ENCODE measurements at places on chromosomes 5 and 9.

DNA sequence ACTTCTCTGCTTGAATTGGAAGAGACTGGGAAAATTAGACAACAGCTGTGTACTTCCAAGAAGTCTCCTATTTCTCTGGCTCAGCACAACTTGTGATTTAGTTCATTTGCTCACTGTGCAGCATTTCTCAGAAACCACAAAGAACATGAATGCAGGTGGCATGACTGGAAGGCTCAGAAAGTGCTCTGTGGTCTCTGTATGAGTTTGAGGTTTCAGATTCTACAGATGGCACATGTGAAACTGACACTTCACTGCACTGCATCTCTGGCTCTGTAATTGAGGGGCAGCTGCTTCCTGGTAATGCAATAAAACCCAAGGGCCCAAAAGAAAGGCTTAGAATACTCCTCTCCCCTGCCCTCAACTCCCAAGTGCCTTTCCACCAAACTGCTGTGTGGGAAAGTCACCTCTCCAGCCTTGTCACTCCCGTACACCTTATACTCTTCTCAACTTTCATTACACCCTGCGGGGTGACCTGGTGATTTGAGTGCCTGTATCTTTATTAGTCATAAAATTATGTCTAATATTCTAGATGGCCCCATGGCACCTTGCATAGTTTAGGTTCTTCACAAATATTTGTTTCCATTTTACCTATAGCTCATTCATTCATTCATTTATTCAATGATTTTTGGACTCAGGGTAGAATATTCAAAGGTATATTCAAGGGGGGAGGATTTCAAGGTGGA lies 82.5 kb downstream of the ESM1 start:
- DNase-seq = peak; percentile 30

DNA sequence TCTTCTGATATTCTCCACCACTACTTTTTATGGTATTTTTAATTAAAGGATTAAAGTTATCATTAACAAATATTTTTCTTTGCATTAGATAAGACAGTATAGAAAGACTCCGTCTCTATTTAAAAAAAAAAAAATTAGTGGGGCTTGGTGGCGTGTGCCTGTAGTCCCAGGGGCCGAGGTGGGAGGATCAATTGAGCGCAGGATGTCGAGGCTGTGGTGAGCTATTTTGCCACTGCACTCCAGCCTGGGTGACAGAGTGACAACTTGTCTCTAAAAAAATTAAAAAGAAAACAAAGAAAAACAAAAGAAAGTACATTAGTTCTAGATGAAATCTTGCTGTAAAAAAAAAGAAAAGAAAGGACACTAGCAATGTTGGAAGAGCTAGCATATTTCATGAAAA lies 97.4 kb upstream of the IL6ST start:
- DNase-seq = no peak

DNA sequence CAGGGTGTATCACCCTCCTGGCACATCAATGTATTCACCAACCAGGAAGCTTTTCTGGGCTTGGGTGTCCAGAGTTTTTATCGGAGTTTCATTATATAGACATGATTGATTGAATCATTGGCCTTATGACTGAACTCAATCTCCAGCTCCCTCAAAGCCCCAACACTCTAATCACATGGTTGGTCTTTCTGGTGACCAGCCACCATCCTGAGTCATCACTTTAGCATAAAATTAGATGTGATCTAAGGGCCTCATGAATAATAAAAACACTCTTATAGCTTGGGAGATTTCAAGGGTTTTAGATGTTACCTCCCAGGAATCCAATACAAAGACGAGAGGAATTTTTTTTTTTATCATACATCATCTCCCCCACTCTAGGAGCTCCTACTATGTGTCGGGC lies 7.7 kb upstream of the PBX3 start:
- no peak for DNase-seq

DNA sequence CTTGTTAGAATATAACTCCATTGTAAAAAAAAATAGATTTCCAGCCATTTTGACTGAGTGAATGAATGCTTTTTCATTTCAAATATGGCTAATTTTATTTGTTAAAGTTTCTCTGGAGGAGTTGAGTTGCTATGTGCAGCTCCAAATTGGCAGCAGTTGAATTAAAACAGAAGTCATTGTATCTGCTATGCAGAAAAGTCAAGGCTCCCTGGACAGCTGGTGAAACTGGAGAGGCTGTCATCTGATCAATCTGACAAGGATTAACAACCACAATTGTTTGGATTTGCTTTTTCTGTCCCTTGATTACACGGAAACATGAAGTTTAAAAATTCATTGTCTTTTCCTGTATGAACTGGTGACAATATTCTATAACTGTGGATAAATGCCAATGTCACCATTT lies 713.9 kb downstream of the EFNA5 start:
- DNase-seq = no peak

DNA sequence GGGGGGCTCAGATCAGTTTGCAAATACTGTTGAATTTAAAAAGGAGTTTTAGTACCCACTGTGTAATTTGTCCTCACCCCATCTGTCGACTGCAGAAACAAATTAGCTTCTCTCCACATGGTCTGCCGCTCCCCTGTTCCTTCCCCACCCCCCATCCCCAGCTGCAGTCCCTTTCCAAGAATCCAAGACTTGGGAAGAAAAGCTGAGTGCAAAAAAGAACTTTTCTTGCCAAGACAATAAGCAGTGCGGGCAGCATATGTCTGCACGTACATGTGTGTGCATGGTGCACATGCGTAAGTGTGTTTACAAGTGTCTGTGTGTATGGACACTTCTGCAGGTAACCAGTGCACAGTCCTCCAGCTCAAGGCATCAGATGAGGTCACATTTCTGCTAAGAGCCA lies 125.7 kb upstream of the SMIM23 start:
- DNase-seq = no peak

GRCh38 chr5:173733831-173734501 lies 117.5 kb upstream of the BOD1 start:
- DNase-seq = no peak

GRCh38 chr5:148805326-148806290 lies 20.8 kb upstream of the ADRB2 start:
- DNase-seq = peak; percentile 25

DNA sequence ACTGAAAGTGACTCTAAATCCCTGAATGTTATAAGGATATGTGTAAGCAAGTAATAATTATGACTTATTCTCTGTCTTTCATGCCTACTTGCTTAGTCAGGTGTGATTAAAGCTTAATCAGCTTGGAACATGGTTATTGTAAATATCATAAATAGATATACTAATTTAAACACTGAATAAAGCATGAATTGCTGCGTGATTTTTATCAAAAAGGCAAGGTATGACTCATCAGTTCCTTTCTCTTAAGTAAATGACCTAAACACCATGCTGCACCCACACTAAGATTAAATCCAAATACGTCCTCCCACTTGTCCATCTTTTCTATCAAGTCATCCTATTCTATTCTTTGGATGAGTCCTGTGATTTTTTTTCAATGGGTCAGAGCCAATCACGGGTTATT lies 124.6 kb upstream of the MTAP start:
- DNase-seq = no peak
